Effector memory CD4-positive, alpha-beta T cell (primary cell): ENCODE measurements at places on chromosomes 7 and 10.

DNA sequence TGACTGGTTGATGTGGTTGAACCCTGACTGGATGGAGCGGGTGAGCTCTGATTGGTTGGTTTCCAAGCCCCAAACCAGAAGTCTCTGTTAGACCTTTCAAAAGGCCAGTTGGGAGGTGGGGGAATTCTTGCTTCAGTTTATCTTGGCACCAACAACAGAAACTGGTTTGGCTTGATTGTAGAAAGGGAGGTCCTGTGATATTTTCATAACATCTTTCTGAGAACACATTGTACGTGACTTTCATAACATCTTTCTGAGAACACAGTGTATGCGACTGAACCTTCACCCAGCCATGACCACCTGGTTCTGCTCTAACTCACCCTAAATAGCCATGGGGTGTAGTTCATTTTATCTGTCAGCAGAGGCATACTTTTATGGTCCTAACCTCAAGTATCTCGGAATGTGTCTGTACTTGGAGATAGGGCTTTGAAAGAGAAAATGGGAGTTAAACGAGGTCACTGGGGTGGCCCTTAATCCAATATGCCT is 88.3 kb downstream of the GALNT17 start:
- no peak for DNase-seq

DNA sequence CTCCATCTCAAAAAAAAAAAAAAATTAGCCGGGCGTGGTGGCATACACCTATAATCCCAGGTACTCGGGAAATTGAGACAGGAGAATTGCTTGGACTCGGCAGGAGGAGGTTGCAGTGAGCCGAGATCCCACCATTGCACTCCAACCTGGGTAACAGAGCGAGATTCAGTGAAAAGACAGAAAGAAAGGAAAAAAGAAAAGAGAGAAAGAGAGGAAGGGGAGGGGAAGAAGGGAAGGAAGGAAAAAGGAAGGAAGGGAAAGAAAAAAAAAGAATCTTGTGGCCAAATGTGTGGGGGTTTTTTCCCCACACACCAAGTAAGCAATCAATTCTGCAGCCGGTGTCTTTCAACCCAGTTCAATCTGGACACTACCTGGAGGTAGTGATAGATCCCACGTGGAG is 9.0 kb upstream of the NAT16 start:
- no peak for DNase-seq

- no peak for DNase-seq
Measured at GRCh38 chr7:89335490-89335889, 540.0 kb upstream of the TEX47 start.

- no peak for DNase-seq
Measured at GRCh38 chr7:55641811-55642210, 69.5 kb upstream of the VOPP1 start.

GRCh38 chr10:48450741-48451466 is 144.4 kb downstream of the MAPK8 start:
- DNase-seq = no peak

DNA sequence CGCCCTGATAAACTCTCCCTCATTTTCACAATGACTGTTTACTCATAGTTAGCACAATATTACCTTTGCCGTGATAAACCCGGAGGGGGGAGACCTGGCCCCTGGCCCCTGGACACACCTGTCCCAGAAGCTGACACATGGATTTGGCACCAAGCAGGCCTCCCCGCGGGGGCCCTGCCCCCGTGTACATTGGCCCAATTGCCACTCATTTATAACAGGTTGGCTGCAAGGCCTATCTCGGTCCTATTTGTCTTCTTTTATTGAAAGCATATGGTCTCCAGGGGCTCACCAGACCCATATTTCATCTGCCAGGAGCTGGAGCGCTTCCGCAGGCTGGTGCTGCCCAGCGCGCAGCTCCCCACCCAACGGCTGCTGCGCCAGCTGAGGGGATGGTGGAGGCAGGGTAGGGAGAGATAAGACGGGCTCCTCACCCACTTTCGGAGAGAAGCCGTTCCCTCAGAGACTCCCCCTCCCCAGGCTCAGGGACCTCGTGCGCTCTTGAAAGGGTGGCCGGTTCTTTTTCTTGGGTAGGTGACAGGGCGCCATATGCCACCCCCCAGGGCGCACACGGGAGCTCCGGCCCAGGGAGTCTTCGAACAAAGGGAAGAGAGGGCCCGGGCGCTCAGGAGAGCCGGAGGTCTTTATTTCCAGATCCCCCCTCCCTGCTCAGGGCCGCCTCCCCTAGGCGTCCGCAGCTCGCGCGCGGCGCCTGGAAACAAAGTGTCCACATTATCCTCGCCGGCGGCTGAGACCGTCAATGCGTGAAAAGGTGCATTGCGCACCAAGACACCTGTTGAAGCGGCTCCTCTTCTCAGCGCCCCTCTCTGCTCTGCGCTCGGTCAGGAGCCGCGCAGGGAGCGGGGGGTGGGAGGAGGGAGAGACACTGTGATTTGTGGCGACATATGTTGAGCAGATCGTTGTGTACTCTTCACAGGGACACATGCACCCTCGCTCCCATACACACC is 4.3 kb upstream of the NEUROG3 start:
- DNase-seq = no peak

DNA sequence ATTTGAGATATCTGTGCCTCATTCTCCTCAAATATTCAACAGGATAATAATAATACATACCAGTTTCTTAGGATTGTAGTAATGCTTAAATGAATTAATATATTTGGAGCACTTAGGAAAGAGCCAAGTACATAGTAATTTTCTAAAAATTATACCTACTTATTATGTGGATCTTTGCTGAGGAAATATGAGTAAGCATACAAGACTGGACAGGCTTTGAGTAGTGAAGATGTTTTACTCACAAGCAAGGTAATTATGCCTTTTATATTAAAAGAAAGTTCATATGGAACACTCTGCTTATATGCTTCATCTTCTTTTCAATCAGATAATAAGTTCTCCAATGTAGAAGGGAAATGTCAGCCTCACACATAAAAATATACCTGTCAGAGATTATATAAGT is 337.5 kb upstream of the KAT6B start:
- no peak for DNase-seq
